ENCODE measurements at places on chromosomes 12 and 14.
A peak's percentile ranks its signal among the peaks of the same experiment; 100 is the strongest.

GRCh38 chr14:61566537-61567225, 128.6 kb upstream of the HIF1A start:
- H3K4me1 ChIP-seq, result peaks cover 61% of the 10 kb centered on the region
- no peak overlapping the region for H3K4me3 ChIP-seq
- no peak overlapping the region for H3K27ac ChIP-seq
- H3K27me3 ChIP-seq, result no peaks in the 10 kb centered on the region
- DNase-seq, result no peak

- no peaks in the 10 kb centered on the region for H3K27me3 ChIP-seq
- peak overlapping the region; percentile 27 for H3K27ac ChIP-seq
- peaks cover 8% of the 10 kb centered on the region for H3K4me1 ChIP-seq
- H3K36me3 ChIP-seq, result no peaks in the 10 kb centered on the region
- DNase-seq, result no peak
Measured at GRCh38 chr14:83975841-83976770, 1553.8 kb upstream of the FLRT2 start.

DNA sequence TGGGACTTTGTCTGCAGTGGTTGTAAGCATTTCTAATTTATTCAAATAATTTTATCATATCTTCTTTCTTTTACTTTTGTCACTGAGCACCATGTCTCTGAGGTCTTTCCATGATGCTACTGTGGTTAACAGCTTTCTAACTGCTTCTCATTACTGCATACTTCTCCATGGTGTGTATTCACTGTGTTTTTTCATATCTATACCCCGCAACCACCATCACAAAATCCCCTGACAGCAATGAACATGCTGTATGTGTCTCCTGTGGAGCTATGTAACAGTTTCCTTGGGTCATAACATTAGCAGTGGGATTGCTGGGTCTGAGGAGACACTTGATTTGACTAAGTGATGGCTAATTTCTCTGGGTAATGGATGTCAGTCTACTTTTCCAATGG, 29.2 kb upstream of the CHST11 start:
- H3K27me3 ChIP-seq, result no peaks in the 10 kb centered on the region
- H3K4me3 ChIP-seq, result no peak overlapping the region
- no peak for DNase-seq

- H3K27ac ChIP-seq, result no peak overlapping the region
- DNase-seq, result no peak
- no peaks in the 10 kb centered on the region for H3K27me3 ChIP-seq
- H3K4me1 ChIP-seq, result no peaks in the 10 kb centered on the region
- H3K4me3 ChIP-seq, result no peak overlapping the region
- H3K36me3 ChIP-seq, result no peaks in the 10 kb centered on the region
Measured at GRCh38 chr12:88784166-88784565, 203.9 kb upstream of the KITLG start.

GRCh38 chr14:73645248-73645610, 443 bp downstream of the DNAL1 start:
- H3K27ac ChIP-seq, result peak overlapping the region; percentile 82
- no peaks in the 10 kb centered on the region for H3K36me3 ChIP-seq
- H3K4me1 ChIP-seq, result peaks cover 6% of the 10 kb centered on the region

- no peaks in the 10 kb centered on the region for H3K36me3 ChIP-seq
- peaks cover 4% of the 10 kb centered on the region for H3K4me1 ChIP-seq
- H3K4me3 ChIP-seq, result no peak overlapping the region
- H3K27me3 ChIP-seq, result no peaks in the 10 kb centered on the region
Measured at GRCh38 chr12:15562263-15562662, 226.9 kb downstream of the EPS8 start.

- H3K4me1 ChIP-seq, result no peaks in the 10 kb centered on the region
- H3K27me3 ChIP-seq, result no peaks in the 10 kb centered on the region
- DNase-seq, result no peak
- H3K36me3 ChIP-seq, result peaks cover 8% of the 10 kb centered on the region
Measured at GRCh38 chr14:100122481-100123223, 36.8 kb downstream of the DEGS2 start.

- DNase-seq, result no peak
- H3K27me3 ChIP-seq, result no peaks in the 10 kb centered on the region
- no peak overlapping the region for H3K27ac ChIP-seq
- H3K36me3 ChIP-seq, result no peaks in the 10 kb centered on the region
Measured at GRCh38 chr14:90512329-90512991, 115.6 kb downstream of the CALM1 start.

- no peak overlapping the region for H3K27ac ChIP-seq
- no peak overlapping the region for H3K4me3 ChIP-seq
- no peaks in the 10 kb centered on the region for H3K27me3 ChIP-seq
- no peaks in the 10 kb centered on the region for H3K4me1 ChIP-seq
- H3K36me3 ChIP-seq, result no peaks in the 10 kb centered on the region
Measured at GRCh38 chr12:21879312-21879711, 61.9 kb downstream of the ABCC9 start.

- no peak overlapping the region for H3K27ac ChIP-seq
- no peaks in the 10 kb centered on the region for H3K4me1 ChIP-seq
- H3K36me3 ChIP-seq, result no peaks in the 10 kb centered on the region
- DNase-seq, result no peak
- no peak overlapping the region for H3K4me3 ChIP-seq
Measured at GRCh38 chr14:72341686-72342085, 409.5 kb downstream of the RGS6 start.

GRCh38 chr12:14964406-14964805, 3.0 kb upstream of the ARHGDIB start:
- no peak for DNase-seq
- H3K4me1 ChIP-seq, result no peaks in the 10 kb centered on the region
- H3K4me3 ChIP-seq, result no peak overlapping the region
- no peaks in the 10 kb centered on the region for H3K27me3 ChIP-seq

GRCh38 chr12:63877693-63878092, 33.2 kb downstream of the SRGAP1 start:
- H3K4me1 ChIP-seq, result no peaks in the 10 kb centered on the region
- no peaks in the 10 kb centered on the region for H3K36me3 ChIP-seq
- no peak overlapping the region for H3K4me3 ChIP-seq

- no peaks in the 10 kb centered on the region for H3K27me3 ChIP-seq
- H3K4me3 ChIP-seq, result peak overlapping the region; percentile 57
- H3K36me3 ChIP-seq, result no peaks in the 10 kb centered on the region
- peaks cover 2% of the 10 kb centered on the region for H3K4me1 ChIP-seq
Measured at GRCh38 chr14:51860825-51861499, 550 bp downstream of the GNG2 start.

- no peaks in the 10 kb centered on the region for H3K27me3 ChIP-seq
- peaks cover 9% of the 10 kb centered on the region for H3K4me1 ChIP-seq
- no peaks in the 10 kb centered on the region for H3K36me3 ChIP-seq
- H3K27ac ChIP-seq, result no peak overlapping the region
- H3K4me3 ChIP-seq, result no peak overlapping the region
Measured at GRCh38 chr14:80959496-80959895, 4.1 kb downstream of the TSHR start.

DNA sequence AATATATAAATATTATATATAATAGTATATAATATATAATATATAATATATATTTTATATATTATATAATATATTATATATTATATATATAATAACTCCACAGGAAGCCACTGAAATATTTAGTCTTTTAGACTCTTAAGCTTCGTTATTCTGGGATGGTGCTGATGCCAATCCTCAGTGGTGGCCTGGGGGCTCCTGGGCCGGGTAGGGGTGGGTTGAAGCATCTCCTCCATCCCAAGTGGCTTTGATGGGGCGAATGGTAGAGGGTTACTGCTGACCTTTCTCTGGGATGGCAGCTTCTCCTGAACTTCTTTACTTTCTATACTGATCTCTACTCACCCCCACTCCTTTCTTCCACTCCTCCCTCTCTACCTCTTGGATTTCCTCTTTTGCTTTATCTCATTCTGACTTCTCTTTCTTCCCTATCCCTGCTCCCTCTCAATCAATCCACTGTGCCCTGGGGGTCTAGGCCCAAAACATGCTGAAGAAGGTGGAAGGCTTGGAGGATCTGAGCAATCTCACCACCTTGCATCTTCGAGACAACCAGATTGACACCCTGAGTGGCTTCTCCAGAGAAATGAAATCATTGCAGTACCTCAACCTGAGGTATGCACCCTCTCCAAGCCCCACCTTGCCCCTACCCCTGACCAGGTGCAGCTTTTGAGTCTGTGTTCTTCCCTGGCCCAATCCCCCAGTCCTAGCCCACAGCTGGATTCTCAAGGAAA, 4.8 kb upstream of the ENO2 start:
- no peak for DNase-seq
- H3K4me3 ChIP-seq, result no peak overlapping the region
- no peaks in the 10 kb centered on the region for H3K36me3 ChIP-seq

- H3K36me3 ChIP-seq, result no peaks in the 10 kb centered on the region
- H3K4me1 ChIP-seq, result peaks cover 15% of the 10 kb centered on the region
- no peaks in the 10 kb centered on the region for H3K27me3 ChIP-seq
- H3K27ac ChIP-seq, result peak overlapping the region; percentile 65
Measured at GRCh38 chr12:54935235-54935951, 49.2 kb downstream of the TESPA1 start.

DNA sequence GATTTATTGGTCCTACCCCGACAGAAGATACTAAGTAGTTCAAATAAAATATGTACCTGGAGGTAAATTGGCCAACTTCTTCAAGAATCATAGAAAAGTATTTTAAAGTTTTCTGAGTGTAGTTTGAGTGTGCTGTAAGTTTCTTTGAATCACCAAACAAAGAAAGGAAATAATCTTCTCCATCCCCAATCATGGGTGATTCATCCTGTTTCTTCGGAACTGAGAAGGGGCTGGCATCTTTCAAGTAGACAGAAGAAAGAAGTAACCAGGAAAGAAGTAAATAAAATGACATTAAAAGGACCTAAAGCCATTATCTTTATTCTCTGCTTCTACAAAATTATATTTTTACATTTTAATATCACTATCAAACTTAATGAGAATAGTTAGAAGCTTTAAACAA, 6.8 kb downstream of the LMNTD1 start:
- no peak overlapping the region for H3K4me3 ChIP-seq
- H3K27me3 ChIP-seq, result no peaks in the 10 kb centered on the region
- H3K4me1 ChIP-seq, result no peaks in the 10 kb centered on the region

GRCh38 chr12:89529738-89530137, 3.9 kb upstream of the POC1B start:
- no peaks in the 10 kb centered on the region for H3K36me3 ChIP-seq
- H3K4me1 ChIP-seq, result peaks cover 8% of the 10 kb centered on the region
- H3K4me3 ChIP-seq, result no peak overlapping the region
- no peak overlapping the region for H3K27ac ChIP-seq
- DNase-seq, result no peak
- no peaks in the 10 kb centered on the region for H3K27me3 ChIP-seq

DNA sequence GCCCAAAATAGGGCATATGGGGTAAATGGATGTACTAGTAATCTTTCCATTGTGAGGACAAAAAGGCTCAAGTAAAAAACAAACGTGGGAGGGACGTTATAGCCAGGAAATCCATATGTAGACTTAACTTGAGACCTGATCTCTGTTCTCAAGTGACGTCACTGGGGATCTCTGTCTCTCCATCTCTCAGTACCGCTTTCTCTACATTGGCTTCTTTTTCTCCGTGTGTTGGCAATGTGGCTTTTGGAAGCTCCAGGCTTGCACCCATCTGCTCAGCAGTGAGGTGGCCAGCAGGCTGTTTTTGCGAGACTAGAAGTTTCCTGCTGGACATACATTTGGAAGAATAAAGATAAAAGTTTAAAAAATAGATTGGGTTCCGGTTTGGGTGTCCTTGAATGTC, 66.0 kb upstream of the NRXN3 start:
- no peaks in the 10 kb centered on the region for H3K36me3 ChIP-seq
- no peak for DNase-seq
- H3K4me3 ChIP-seq, result no peak overlapping the region

DNA sequence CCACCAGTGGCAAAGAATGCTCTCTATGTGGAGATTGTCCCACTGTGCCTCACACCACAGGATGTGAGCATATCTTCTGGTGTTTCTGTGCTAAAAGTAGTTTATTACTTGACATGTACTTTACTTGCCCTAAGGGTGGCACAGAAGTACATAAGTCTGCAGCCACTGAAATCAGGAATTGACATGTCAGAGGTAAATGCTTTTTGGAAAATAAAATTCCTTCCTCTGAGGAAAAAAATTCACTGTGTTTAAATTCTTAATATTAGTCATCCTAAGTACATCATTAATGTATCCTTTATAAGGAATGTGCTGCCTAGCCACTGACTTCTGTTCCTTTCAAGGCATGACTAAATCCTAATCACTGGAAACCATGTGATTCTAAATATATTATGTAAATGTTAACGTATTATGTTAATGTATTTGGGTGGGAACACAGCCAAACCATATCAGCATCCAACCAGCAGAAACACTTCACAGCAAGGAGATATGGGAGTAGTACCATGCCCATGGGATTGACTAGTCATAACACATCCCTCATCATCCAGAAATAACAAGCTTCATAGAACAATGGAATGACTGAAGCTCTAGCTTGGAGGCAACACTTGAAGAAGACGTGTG, 239.7 kb upstream of the PPFIA2 start:
- H3K4me3 ChIP-seq, result no peak overlapping the region
- H3K36me3 ChIP-seq, result no peaks in the 10 kb centered on the region
- no peak for DNase-seq
- H3K27ac ChIP-seq, result no peak overlapping the region

DNA sequence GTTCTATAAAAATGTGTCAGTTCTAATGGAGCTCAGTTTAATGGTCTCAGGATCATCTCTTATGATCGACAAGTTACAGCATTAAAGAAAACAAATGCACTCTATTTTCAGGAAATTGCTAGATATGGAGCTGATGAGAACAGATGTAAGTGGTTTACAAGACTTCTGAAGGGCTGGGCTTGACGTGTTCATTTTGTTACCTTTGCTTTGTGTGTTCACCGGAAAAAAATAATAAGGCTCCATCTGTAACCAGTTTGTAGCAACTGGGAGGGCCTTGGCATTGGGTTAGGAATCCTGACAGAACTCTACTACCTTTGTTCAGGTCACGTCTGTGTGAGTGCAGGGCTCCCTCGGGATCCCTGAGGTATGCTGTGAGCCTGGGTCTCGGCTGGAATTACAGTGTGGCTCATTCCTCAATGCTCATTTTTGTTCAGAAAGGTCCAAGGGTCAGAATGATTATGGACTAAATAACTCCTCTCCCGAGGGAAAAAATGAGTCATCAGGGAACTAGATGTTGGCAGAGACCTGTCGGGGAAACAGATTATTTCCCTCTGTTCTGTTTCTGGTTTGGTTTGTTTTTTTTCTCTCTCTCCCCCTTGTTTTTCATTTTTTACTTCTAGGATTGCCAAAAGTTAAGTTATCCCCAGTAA, 158.0 kb downstream of the SLC5A8 start:
- H3K4me1 ChIP-seq, result no peaks in the 10 kb centered on the region
- no peak overlapping the region for H3K27ac ChIP-seq
- no peak overlapping the region for H3K4me3 ChIP-seq
- no peak for DNase-seq
- H3K27me3 ChIP-seq, result no peaks in the 10 kb centered on the region
- no peaks in the 10 kb centered on the region for H3K36me3 ChIP-seq

GRCh38 chr14:75094896-75095295, 25.5 kb downstream of the ZC2HC1C start:
- DNase-seq, result no peak
- peaks cover 99% of the 10 kb centered on the region for H3K36me3 ChIP-seq
- H3K27me3 ChIP-seq, result no peaks in the 10 kb centered on the region
- no peak overlapping the region for H3K4me3 ChIP-seq

- H3K27ac ChIP-seq, result no peak overlapping the region
- DNase-seq, result no peak
- no peak overlapping the region for H3K4me3 ChIP-seq
- no peaks in the 10 kb centered on the region for H3K36me3 ChIP-seq
- H3K4me1 ChIP-seq, result no peaks in the 10 kb centered on the region
- H3K27me3 ChIP-seq, result no peaks in the 10 kb centered on the region
Measured at GRCh38 chr12:88893801-88894200, 313.5 kb upstream of the KITLG start.

GRCh38 chr12:57604992-57605810, 577 bp downstream of the DTX3 start:
- peaks cover 23% of the 10 kb centered on the region for H3K36me3 ChIP-seq
- DNase-seq, result no peak
- peaks cover 16% of the 10 kb centered on the region for H3K4me1 ChIP-seq
- H3K27me3 ChIP-seq, result no peaks in the 10 kb centered on the region

GRCh38 chr14:72291908-72292688, 359.9 kb downstream of the RGS6 start:
- no peak for DNase-seq
- H3K4me1 ChIP-seq, result no peaks in the 10 kb centered on the region
- H3K27ac ChIP-seq, result no peak overlapping the region

Data from upper lobe of right lung (tissue), 1 donor.